Osteocyte (in vitro differentiated cells): ENCODE measurements at places on chromosomes 6 and 20. TPM values are rescaled to one million over a fixed set of nuclear protein-coding genes. Genes with fewer than 3 reads are reported as not detected.
A peak's percentile ranks its signal among the peaks of the same experiment; 100 is the strongest.

GRCh38 chr20:47419953-47420514, 63.5 kb upstream of the ZMYND8 start:
- DNase-seq = no peak

DNA sequence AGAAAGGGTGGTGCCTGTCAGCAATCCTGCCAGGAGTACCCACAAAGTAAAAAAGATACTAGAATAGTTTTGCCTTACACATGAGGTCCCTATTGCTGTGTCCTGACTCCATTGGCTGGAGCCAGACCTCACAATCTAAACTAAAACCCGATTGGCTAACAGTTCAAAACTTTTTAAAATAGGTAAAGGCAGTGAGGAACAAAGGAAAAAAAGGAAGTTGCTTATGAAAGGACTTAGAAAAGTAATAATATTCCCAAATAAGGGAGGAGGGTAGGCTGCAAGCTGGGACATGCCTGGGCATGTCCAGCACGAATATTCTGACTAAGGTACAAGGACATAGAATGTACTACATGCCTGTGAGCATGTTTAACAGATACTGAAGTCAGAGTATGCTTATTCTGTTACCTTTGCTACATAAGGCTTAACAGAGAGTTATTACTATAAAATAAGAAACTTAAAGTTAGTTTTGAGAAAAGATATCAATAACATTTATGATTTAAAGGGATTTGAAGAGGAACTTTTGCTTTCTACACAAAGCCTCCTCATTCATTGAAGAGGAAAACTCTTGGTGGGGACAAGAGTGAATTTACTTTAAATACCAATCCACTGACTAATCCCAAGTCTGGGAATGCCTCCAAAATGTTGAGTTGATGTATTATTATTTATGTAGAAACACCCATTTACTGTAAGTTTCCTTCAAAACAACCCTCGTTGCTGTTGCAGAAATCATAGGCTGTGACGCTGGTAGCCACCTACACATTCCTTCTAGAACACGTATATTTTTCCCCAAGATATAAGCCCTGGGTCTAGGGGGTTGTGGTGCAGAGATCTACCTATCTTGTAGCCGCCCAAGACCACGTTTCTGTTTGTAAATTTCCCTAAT, 8.2 kb upstream of the MTHFD1L start:
- no peak for DNase-seq

GRCh38 chr6:45297320-45297719, 30.8 kb upstream of the RUNX2 start:
- no peak for DNase-seq

DNA sequence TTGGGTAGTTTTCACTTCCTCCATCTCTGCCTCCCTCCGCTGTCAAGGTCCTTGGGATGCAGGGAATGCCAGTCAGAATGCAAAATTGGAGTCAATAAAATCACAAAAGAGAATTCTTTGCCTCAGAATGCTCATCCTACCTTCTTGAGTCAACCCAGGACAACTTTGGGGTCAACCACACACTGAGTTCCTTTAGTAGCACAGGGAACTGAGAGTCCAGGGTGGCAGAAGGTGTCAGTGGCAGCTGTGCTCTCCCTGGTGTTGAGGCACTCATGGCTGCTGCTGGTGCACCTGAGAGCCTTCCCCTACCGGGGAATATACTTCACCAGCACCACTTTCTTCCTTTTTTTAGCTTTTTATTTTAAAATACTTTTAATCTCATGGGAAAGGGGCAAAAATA, 829 bp upstream of the NOTCH4 start:
- DNase-seq = no peak

The SPATS1 gene
- total RNA-seq = not detected in 2 replicates

- DNase-seq = no peak
These were observed 118.6 kb upstream of the DOK5 start for GRCh38 chr20:54356801-54357200.

DNA sequence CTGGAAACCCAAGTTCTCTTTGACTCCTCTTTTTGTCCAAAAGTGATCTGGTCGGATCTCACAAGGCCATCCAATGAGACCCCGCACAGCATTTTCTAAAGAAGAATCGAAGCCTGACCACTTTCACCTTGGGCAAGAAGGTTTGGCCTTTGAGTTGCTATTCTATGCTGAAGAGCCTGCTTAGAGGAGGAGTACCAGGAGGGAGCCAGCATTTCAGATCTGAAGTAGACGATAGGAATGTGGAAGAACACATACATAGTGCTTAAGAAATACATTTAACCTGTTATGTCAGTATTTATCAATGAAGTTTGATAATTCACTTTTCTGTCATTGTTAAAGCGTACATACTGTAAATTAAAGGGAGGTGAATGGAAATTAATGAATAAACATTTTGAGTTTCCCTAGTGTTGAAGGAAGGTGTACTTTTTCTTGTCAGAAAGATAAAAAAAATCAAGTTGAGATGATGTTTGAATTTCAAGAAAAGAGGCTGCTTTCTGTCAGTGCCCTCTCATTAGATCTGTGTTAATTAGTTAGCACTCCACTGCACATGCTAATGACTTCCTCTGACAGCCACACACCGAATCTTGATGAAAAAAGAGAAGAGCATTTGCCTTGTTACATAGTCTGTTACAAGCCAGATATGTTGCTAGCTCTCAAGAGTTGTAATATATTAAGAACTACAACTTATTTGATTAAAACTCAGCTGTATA, 10.9 kb upstream of the TDRD6 start:
- DNase-seq = no peak

GRCh38 chr20:34215711-34216381, 25.4 kb upstream of the ASIP start:
- peak; percentile 87 for DNase-seq

The DEFB124 gene
- not detected in 2 replicates for total RNA-seq

DNA sequence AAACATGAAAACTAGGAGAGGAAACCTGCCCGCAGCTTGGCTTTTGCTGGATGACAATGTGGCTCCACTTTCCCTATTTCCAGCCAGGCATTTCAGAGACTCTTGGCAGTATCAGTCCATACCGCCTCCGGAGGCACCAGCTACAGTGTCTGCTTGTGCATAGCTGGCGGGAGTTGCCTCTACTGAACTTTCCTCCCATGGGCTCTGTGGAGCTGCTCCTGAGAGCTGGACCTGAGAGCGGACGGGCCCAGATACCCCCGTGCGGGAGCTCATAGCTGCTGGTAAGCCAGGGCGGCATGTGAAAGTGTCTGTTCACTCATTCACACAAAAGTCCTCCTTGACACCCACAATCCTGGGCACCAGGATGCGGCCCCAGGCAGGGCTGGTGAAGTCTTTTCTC, 130.3 kb upstream of the PMEPA1 start:
- peak; percentile 74 for DNase-seq

DNA sequence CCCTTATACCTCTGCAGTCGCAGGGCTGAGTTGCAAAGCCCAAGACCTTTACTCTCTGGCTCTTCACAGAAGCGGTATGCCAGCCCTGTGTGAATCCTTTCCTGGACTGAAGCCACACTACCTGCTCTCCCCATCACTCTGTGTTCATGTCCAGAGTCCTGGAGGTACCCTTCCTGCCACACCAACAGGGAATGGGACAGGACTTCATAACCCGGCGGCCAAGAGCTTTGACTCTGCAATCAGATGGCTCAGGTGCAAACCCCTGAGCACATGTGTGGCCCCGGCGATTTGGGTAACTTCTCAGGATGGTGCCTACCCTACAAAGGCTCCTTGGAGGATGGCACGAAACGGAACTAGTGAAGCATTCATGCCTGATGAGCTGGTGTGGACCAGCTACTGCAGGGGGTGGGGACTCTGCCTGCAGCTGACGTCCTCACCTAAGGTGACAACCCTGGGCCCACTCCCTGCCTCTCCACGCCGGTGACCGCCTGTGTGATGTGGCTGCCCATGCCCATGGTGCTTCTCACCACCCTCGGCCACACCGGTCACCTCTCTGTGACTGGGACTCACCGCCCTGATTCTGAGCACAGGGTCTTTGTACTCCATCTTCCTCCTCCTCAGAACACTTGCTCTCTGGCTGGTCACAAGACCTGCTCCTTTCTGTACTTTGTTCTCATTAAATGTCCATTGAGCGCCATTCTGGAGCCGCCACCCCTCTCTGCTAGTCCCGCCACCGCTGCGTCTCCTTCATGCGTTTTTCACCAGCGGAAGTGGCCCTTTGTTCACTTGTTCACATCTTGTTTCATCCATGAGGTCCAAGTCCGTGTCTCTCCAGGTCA, 116.7 kb downstream of the SULF2 start:
- DNase-seq = no peak

GRCh38 chr6:167846997-167847606, 20.4 kb downstream of the AFDN start:
- DNase-seq = no peak

The SLC2A10 gene
- 21.6 and 24.8 TPM in 2 replicates for total RNA-seq

The FAXC gene
- 2.5 and 3.1 TPM in 2 replicates for total RNA-seq

DNA sequence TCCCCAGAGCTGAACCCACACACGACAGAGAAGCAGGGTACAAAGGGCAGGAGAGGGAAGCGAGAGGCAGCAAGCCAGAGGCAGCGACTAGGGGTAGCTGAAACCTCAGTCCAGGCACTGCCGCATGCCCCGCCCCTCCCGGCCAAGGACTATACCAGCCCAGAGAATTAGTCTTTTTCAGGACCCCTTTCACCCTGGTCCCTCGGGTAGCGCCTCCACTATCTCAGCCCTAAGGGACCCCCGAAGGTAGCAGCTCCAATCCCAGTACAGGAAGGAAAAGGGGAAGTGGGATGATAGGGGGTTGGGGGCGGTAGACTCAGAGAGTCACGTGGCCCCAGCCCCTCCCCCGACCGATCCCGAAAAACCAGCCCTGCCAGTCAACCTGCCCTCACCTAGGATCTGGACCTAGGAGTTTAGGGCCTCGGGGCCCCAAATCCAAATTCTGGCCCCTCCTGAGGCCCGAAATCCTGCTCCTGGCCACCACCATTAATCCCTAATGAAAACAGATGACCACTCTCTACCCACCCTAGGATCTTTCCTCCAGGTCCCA, 1.3 kb downstream of the RGL2 start:
- DNase-seq = no peak

DNA sequence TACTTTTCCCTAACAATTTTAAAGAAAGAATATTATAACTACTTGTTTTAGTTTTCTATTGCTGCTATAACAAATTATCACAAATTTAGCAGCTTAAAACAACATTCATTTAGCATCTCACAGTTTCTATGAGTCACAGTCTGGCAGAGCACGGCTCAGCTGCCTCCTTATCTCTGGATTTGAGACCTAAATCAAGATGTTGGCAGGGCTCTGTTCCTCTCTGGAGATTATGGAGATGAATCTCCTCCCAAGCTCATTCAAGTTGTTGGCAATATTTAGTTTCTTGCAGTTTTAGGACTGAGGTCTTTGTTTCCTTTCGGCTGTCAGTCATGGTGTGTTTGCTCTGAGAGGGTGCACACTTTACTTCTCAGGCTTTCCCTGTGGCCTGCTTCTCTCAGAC, 1065.8 kb upstream of the EYS start:
- no peak for DNase-seq

The ANKS1A gene
- total RNA-seq = 15.5 and 18.5 TPM in 2 replicates

- no peak for DNase-seq
These were observed 348.0 kb downstream of the CDH4 start for GRCh38 chr20:61600016-61600415.

- no peak for DNase-seq
These were observed 26.4 kb upstream of the PRELID3B start for GRCh38 chr20:59069026-59069425.

The KCNQ2 gene
- not detected in 2 replicates for total RNA-seq

GRCh38 chr6:139940741-139941729, 566.6 kb upstream of the CITED2 start:
- no peak for DNase-seq

The HSPA1L gene
- total RNA-seq = 1.1 and 1.7 TPM in 2 replicates

DNA sequence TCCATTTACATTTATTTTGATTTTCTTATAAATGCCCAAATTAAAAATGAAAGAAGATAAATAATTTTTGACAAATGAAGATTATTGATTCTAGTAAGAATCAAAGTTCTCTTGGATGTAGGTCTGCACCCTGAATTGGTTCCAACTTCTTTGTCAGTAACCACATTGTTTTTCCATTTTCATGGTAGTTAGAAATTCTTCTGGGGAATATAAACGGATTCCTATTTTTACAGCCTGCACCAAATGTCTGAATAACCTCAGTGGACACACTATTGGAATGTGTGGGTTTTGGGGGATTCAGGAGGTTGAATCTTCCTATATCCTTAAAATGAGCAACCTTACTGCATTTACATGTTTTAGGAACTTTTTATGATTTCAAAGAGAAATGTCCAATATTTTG, 1085.3 kb upstream of the MAP3K7 start:
- DNase-seq = no peak

The AIG1 gene
- total RNA-seq = 40.2 and 40.5 TPM in 2 replicates

The TNXB gene
- total RNA-seq = 13.1 and 13.9 TPM in 2 replicates

The RBBP8NL gene
- not detected in 2 replicates for total RNA-seq

- DNase-seq = no peak
These were observed 238.0 kb upstream of the MOCS1 start for GRCh38 chr6:40172272-40172671.

DNA sequence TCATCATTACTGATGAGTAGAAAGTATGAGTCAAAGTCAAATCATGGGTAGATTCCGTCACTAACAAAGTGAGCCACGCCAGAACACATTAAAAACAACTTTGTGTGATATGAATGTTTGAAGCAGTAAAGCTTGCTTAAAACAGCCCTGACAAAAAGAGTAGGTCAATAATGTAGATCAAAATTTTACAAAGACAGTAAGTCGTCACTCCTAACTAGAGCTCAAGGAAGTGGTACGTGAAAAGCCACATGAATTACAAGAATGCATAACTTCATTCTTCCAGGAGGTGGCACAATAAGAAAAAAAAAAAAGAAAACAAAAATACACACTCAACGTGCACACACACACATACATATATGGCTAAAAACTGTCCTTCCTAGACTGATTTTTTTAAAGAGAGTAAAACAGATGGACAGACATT, 69.9 kb downstream of the HACE1 start:
- no peak for DNase-seq

The MUC21 gene
- total RNA-seq = not detected in 2 replicates

The MLN gene
- not detected in 2 replicates for total RNA-seq

The MDC1 gene
- total RNA-seq = 37.7 and 40.1 TPM in 2 replicates

DNA sequence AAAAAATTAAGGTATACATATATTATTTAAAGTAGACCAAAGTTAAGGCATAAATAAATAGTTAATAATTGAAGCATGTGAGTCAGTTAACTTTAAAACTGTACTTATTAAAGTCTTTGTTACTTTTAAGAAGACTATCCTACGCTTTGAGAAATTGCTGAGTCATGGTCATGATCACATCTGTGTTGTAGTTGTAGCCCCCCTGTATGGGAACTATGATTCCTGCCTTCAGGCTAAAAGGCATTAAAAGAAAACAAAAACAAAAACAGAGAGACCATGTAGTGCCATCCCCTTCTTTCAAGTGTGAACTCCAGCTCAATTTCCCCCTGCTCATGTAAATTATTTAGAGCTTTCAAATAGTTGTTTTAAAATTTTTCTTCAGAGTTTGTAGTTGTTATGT, 123.4 kb downstream of the FLRT3 start:
- DNase-seq = no peak

- DNase-seq = no peak
These were observed 93.3 kb downstream of the SCML4 start for GRCh38 chr6:107730683-107731314.

DNA sequence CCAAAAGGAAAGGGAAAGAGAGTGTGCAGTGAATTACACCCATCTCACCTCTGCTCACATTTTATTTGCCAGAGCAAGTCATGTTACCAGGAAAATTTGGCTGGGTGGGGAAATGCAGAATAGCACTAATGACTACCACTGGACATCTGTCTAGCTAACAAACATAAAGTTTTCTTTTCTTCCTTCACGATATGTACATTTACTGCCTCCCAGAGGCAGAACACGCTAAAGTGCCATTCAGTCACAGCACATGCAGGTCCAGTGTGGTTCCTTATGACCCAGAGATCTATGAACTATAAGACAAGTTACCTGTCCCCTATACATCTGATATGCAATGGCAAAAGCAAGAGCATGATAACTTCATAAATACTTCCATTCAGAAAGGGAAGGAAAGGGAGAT, 194.1 kb downstream of the OGFRL1 start:
- no peak for DNase-seq
